ENCODE measurements at places on chromosomes 1 and 21.

DNA sequence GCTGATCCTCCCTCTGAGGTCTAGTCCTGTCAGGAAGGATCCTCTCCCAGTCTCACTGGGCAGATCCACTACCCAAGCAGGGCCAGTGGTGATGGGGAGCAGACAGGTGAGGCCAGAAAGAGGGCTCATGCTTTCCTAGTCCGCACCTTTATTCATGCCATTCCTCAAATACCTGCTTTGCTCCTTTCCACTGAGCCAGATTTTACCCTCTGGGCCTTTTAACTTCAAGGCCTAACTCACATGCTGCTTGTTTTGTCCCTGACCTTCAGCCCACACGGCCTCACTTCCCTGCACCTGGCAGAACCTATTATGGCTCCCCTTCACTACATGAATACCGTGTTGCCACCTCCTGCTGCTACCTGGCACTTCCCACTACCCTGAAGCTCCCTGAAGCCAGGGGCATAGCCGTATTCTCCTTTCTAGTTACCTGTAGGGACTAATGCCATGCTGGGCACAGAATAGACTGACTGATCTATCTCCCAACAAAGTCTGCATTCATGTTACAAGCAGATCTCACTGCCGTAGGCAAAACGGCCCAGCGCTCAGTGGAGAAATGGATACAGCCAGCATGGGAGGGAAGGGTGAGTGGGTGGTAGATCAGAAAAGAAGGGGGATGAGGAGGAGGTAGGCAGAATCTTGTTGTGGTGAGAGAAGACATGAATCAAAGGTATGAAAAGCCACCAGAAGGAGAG, 36.1 kb upstream of the GOLT1A start:
- no peak for DNase-seq

DNA sequence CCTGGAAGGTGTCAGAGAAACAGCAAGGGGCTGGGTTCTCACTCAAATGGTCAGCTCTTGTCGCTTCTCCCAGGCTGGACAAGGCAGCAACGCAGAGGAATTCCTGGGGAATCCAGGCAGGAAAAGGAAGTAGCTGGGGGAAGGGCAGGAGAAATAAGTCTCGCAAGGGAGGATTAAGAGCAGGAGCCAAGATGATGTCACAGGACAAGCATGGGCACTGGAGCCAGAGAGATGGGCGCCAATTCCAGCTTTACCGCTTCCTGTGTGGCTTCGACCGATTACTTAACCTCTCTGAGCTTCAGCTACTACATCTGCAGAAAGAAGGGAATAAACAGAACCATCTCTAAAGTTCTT, 70.5 kb downstream of the SSBP3 start:
- DNase-seq: no peak

DNA sequence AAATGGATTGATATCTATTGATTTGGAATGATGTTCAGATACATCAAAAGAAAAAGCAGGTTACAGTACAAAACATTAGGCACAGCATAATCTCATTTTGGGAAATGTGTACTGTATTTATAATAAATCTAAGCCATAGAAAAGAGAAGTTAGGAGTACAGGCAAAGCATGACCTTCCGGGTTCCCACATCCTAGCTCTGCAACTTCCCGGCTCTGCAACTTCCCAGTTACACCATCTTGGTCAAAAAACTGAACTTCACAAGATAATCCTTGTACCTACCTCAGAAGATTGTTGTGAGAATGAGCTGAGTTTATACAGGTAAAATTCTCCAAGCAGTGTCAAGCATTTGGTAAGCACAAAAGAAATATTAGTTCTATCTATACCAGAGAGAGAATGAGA, 21.7 kb upstream of the SLC44A3 start:
- no peak for DNase-seq

DNA sequence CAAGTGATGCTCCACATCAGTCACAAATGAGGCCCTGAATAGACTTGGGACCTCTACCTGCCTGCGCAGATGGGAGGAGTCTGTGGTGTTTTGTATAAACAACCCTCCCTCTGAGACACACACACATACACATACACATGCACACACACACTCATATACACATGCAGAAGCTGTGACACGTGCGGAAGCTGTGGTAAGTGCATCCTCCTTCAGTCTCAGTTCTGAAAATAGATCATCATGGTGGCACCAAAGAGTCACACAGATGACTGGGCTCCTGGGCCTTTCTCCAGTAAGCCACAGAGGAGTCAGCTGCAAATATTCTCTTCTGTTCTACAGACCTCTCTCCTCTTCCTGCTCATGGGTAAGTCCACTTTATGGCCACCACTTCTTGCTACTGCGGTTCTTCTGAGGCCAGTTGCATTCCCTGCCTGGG, at the start of gene LY9:
Gene LY9 (plus strand): TSS at position 224 of the 433 bp plus-strand sequence. CDS start 14 bp downstream, at position 238.
- DNase-seq: no peak

- peak; percentile 85 for DNase-seq
Measured at GRCh38 chr1:206634365-206635079, 814 bp upstream of the DYRK3 start.

GRCh38 chr1:14479865-14480264, 118.6 kb upstream of the KAZN start:
- DNase-seq: no peak

DNA sequence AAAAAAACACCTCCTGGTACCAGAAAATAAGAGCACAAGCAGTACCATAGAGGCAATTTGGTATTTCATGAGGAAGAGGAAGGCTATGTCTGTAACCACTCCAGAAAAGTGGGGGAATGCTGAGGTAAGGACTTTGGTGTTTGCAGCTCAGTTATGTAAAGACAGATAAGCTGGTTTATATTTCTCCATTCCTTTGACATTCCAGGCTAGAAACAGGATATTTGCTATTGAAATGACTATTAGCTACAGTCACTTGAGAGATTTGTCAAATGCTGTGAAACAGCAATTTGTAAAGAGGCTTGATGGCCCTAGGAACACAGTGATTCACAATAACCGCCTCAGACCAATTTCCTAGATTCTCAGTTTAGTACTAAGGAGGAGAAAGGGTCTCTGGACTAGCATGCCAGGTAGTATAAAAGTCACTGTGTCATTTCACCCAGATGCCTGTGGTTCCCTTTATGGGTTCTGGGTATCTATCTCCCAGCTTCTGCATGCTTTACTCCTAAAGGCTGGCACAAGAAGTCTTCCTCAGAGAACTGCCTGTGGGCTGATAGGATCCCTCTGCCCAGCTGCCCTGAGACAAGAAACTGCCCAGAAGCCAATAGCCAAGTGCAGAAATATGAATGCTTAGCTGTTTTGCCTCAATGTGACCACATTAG, 80.5 kb downstream of the VCAM1 start:
- no peak for DNase-seq

DNA sequence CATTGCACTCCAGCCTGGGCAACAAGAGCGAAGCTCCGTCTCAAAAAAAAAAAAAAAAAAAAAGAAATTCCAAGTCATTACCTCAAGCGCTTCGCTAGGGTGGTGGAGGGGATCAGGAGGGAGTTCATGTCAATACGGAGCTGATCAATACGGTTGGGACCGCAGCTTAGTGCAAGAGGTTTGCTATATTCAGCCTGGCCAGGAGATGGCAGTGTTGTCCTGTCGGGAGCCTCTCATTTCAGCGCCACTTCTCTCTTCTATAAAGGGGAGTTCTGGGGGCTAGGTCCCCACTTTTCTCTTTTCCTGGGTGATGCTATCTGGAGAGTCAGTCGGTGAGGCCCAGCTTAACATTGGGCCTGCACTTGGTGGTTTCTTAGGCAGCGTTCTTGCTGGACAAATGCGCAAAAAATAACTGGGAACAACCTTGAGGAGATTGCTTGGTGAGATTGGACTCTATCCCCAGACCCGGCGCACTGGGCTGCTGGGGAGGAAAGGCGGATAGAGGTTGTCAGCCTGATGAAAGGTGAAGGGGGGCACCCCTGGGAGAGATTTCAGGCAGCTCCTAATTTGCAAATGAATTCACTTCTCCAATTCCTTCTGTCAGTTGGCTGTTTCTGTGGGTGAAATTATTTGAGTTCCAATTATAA, 40.4 kb downstream of the KIAA0040 start:
- no peak for DNase-seq

- DNase-seq: no peak
Measured at GRCh38 chr1:193368302-193368701, 181.9 kb upstream of the B3GALT2 start.

DNA sequence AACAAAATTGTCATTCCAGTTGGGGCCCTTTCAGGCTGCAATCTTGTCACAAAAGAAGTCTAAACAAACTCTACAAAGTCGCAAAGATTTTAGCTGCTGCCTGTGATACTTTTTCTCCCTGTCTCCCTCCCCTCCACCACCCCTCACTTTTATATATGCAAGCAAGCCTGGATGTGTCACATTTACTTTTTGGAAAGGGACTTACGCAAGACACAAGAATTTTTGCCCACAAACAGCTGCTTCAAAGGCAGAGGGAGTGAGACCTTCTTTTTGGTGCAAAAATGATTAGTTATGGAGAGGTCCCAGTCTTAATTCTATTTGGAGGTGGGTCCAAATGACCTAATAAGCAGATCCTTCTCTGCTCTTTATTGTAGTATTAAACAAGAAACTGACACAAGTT, 22.9 kb upstream of the RALGPS2 start:
- DNase-seq: no peak

GRCh38 chr1:93692026-93692425, 10.4 kb upstream of the BCAR3 start:
- DNase-seq: no peak

- DNase-seq: peak; percentile 96
Measured at GRCh38 chr1:22052115-22053016, at the start of gene CDC42. TSS of gene CDC42 (plus strand) at chr1:22052709. CDS start at chr1:22078479, 25,770 bp downstream.

- no peak for DNase-seq
Measured at GRCh38 chr1:93817819-93818569, 61.0 kb downstream of the DNTTIP2 start.

DNA sequence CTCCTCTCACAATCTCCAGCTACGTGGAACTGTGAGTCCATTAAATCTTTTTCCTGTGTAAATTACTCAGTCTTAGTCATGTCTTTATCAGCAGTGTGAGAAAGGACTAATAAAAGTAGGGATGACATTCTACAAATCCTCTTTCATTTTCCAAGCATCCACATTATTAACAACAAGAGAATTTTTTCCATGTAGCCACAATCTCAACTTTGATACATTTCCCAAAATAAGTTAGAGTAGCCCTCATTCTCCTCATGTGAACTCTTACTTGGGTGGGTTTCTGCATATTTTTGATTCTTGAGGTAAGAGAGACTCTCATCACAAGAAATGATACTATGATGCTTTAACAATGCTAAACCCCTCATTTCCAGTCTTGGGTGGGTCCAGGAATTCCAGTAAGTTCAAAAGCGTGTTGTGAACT, 52.8 kb downstream of the TNFSF18 start:
- DNase-seq: no peak

DNA sequence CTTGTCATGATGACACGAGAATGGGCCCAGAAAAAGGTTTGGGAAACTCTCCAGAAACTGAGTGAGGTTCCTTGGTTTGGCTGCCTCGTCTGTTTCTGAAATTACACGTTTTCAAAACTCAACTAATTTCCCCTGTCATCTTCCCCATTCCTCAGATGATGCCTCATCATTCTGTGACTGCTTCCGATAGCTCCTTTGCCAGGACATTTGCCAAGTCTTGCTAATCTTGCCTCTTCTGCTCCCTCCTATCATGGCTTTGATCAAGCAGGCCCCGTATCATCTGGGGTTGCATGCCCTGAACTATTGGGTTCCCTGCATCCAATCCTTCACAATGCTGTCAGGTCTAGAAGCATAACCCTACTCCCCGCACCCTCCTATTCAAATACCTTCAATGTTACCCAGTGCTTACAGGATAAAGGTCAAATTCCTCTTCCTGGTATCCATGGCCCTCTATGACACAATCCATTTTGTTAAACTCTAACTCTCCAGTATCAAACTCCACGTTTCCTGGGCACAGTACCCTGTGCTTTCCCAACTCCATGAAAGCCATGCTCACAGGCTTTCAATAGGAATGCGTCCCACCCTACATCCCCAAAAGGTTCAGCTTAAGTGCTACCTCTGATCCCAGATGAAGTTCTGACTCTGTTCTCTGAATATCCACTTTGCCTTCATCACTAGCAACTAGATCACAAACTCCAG, 22.2 kb upstream of the TMEM200B start:
- DNase-seq: no peak

GRCh38 chr1:6507461-6507911, 16.0 kb upstream of the PLEKHG5 start:
- no peak for DNase-seq

GRCh38 chr1:154816369-154816768, 53.7 kb downstream of the KCNN3 start:
- no peak for DNase-seq

DNA sequence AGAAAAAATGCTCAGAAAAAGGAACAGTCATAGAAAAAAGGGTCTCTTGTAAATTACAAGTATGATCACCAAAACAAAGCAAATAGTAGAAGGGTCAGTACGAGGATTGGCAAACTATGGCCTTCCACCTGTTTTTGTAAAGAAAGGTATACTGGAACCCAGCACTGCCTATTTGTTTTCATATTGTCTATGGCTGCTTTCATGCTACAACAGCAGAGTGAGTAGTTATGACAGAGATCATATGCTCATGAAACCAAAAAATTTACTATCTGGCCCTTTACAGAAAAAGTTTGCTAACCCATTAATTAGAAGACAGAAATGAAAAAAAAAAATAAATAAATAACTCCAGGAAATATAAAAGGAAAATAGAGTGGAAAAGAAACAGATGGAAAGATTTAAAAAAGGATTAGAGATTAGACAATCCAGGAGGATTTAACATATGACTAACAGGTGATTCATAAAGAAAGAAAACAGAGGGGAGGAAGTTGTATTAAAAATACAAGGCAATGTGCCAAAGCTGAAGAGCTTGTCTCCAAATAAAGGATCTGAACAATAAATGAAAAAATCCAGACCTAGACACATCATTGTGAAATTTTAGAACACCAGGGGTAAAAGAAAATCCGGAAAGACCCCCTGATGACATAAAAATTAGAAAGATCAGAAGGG, 108.5 kb upstream of the SERTAD4 start:
- no peak for DNase-seq

GRCh38 chr1:173603056-173603591, at the start of gene SLC9C2:
TSS of gene SLC9C2 (minus strand) at chr1:173603072. CDS start at chr1:173601776, 1,296 bp downstream.
- no peak for DNase-seq

GRCh38 chr21:14075346-14076142, 135.2 kb downstream of the LIPI start:
- no peak for DNase-seq

DNA sequence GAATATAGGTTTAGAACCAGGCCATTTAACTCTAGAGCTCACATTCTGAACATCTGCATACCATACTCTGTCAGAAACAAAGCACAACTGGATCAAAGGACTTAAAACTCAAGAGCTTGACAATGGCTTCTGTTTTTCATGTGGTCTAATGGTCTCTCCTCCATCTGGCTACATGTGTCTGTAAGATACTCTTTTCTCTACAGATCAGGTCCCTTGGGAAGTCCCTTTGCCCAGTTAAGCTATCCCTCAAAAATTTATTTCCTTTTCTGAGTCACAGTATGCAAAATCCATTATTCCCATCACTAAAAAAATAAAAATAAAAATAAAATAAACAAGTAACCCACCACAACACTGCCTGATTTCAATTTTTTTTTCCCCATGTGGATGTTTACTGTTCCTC, 357.0 kb upstream of the PRMT6 start:
- DNase-seq: no peak

GRCh38 chr1:172818841-172819527, 160.1 kb downstream of the FASLG start:
- DNase-seq: no peak

- DNase-seq: no peak
Measured at GRCh38 chr1:163102590-163102989, 33.4 kb downstream of the RGS4 start.

- no peak for DNase-seq
Measured at GRCh38 chr1:98210064-98210463, 289.2 kb upstream of the DPYD start.

GRCh38 chr1:101484689-101485338, 248.0 kb downstream of the S1PR1 start:
- no peak for DNase-seq

Data from RWPE2 (cell line).